Vein endothelial cell (primary cell): ENCODE measurements at places on chromosomes 13 and 19. TPM values are rescaled to one million over a fixed set of nuclear protein-coding genes. Genes with fewer than 3 reads are reported as not detected.

Gene SOX1
- total RNA-seq, result not detected in 2 replicates

Gene LHFPL6
- total RNA-seq, result 20.6 and 21.7 TPM in 2 replicates

Gene CCDC8
- under 0.01 and 0.29 TPM in 2 replicates for total RNA-seq

Gene ZNF562
- 27.8 and 30.2 TPM in 2 replicates for total RNA-seq

Gene CCDC122
- 2.9 and 7.0 TPM in 2 replicates for total RNA-seq

Gene QPCTL
- total RNA-seq, result 20.6 and 20.8 TPM in 2 replicates

Gene EBI3
- 0.57 and 2.0 TPM in 2 replicates for total RNA-seq

Gene RPL21
- 593 and 779 TPM in 2 replicates for total RNA-seq

Gene IGSF23
- total RNA-seq, result 0.29 and 0.65 TPM in 2 replicates

Gene ANKLE1
- 0.96 and 1.3 TPM in 2 replicates for total RNA-seq

Gene S1PR5
- total RNA-seq, result not detected in 2 replicates

Gene GAS6
- 38.7 and 111 TPM in 2 replicates for total RNA-seq

Gene ZFP28
- total RNA-seq, result 7.2 and 8.7 TPM in 2 replicates

Gene HSD17B14
- 0.98 and 3.5 TPM in 2 replicates for total RNA-seq

Gene SLAIN1
- 4.6 and 7.5 TPM in 2 replicates for total RNA-seq

Gene ZNF607
- total RNA-seq, result 2.5 and 2.9 TPM in 2 replicates

Gene TGFB1
- total RNA-seq, result 37.7 and 72.5 TPM in 2 replicates

Gene HS6ST3
- total RNA-seq, result 0.65 and 1.1 TPM in 2 replicates

Gene CEACAM20
- 0.10 and 0.33 TPM in 2 replicates for total RNA-seq

Gene PCDH20
- total RNA-seq, result not detected in 2 replicates

Gene CERS1
- 2.3 and 3.9 TPM in 2 replicates for total RNA-seq

Gene PIBF1
- total RNA-seq, result 12.4 and 16.7 TPM in 2 replicates

Gene TPTE2
- not detected in 2 replicates for total RNA-seq

Gene SIGLEC12
- not detected in 2 replicates for total RNA-seq

Gene ZNF723
- not detected in 2 replicates for total RNA-seq

Gene CLEC11A
- 3.9 and 4.7 TPM in 2 replicates for total RNA-seq

Gene ETV2
- 0.29 and 0.65 TPM in 2 replicates for total RNA-seq

Gene DMPK
- 12.4 and 13.7 TPM in 2 replicates for total RNA-seq

Gene LILRA2
- not detected in 2 replicates for total RNA-seq

Gene CASP14
- not detected in 2 replicates for total RNA-seq

Gene CLEC4G
- not detected in 2 replicates for total RNA-seq

Gene ELSPBP1
- not detected in 2 replicates for total RNA-seq

Gene PLPPR3
- 0.48 and 1.3 TPM in 2 replicates for total RNA-seq

Gene SPRY2
- 22.6 and 25.5 TPM in 2 replicates for total RNA-seq

Gene KIR3DL2
- total RNA-seq, result not detected in 2 replicates

Gene KCNC3
- total RNA-seq, result 0.19 and 0.65 TPM in 2 replicates

Gene HSPH1
- 37.2 and 52.2 TPM in 2 replicates for total RNA-seq

Gene IZUMO2
- not detected in 2 replicates for total RNA-seq

Gene ZSCAN18
- total RNA-seq, result 19.3 and 26.1 TPM in 2 replicates

Gene TUBA3C
- not detected in 2 replicates for total RNA-seq

Gene CIC
- total RNA-seq, result 37.2 and 42.5 TPM in 2 replicates

Gene ZNF285
- 2.2 and 2.6 TPM in 2 replicates for total RNA-seq

Gene NALCN
- 8.5 and 9.5 TPM in 2 replicates for total RNA-seq

Gene KLK3
- total RNA-seq, result not detected in 2 replicates

Gene PDE4C
- total RNA-seq, result 0.33 TPM in 1 of 2 replicates, not detected in the other

Gene GNG8
- not detected in 2 replicates for total RNA-seq

Gene HOMER3
- 163 and 165 TPM in 2 replicates for total RNA-seq

Gene ASF1B
- 11.4 and 20.4 TPM in 2 replicates for total RNA-seq

Gene KLHL1
- not detected in 2 replicates for total RNA-seq

Gene STRN4
- 103 and 110 TPM in 2 replicates for total RNA-seq

Gene ERICH6B
- not detected in 2 replicates for total RNA-seq

Gene NBEA
- 1.7 and 2.6 TPM in 2 replicates for total RNA-seq

Gene KLK13
- total RNA-seq, result not detected in 2 replicates

Gene LRCH1
- 17.0 and 23.8 TPM in 2 replicates for total RNA-seq
